Activated CD4-positive, alpha-beta T cell treated with anti-CD3 and anti-CD28 coated beads, Interleukin-2, amount 10 ng/mL, durations not matched to agents 7 days and 5 days (primary cell): ENCODE measurements at places on chromosomes 7 and 10. TPM values are rescaled to one million over a fixed set of nuclear protein-coding genes. Genes with fewer than 3 reads are reported as not detected.

DNA sequence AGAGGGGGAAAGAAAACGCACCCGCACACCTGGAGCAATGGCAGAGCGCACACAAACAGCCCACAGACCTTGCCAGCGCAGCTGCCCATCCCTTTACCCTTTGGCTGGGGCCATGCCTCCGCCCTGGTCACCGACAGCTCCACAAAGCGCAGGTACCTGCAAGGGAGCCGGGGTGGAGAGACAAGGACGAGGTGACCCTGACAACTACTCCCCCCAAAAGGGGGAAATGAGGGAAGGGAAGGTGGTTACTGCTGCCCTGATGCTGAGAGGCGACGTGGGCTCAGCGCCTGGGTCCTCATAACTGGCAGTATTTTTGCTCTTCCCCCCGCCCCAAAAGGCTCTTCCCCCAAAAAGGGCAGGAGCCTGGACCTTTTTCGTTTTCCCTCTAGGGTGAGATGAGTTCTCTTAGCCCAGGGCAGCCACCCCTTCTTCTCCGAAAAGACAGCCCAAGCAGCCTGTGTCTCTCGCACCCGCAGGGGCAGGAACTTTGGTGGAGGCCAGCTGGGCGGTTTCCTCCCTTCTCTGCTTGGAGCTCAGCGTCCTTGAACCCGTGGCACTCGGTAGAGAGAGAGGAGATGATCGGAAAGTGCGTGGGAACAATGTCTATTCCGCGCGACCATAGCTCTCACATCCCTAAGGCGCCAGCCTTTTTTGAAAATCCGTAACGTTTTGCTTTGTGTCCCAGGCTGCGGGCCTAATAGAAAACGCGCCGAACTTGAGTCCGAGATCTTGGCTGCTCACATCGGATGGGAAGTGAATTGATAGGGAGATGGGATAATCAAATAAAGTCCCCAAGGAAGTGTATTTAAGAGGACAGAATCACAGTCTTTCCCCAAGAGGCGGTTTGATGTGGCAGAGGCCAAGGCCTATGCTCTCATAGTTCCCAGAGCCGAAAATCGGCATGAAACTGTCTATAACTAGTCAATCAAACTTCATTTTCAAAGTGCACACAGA is 1.0 kb downstream of the NKX2-3 start:
- peaks cover 42% of the 10 kb centered on the region for H3K4me1 ChIP-seq
- no peak for DNase-seq
- H3K4me3 ChIP-seq: peak overlapping the region; percentile 6
- H3K36me3 ChIP-seq: peaks cover 5% of the 10 kb centered on the region
- peaks cover 93% of the 10 kb centered on the region for H3K27me3 ChIP-seq
- H3K27ac ChIP-seq: peak overlapping the region; percentile 71

INSIG1 gene
- total RNA-seq: 71.2 TPM

HPS1 gene
- total RNA-seq: 102 TPM

- no peaks in the 10 kb centered on the region for H3K36me3 ChIP-seq
- no peak overlapping the region for H3K27ac ChIP-seq
- H3K4me1 ChIP-seq: peaks cover 51% of the 10 kb centered on the region
- no peak for DNase-seq
- no peak overlapping the region for H3K4me3 ChIP-seq
- no peaks in the 10 kb centered on the region for H3K27me3 ChIP-seq
Measured at GRCh38 chr10:12509794-12510100, 160.4 kb downstream of the CAMK1D start.

DNA sequence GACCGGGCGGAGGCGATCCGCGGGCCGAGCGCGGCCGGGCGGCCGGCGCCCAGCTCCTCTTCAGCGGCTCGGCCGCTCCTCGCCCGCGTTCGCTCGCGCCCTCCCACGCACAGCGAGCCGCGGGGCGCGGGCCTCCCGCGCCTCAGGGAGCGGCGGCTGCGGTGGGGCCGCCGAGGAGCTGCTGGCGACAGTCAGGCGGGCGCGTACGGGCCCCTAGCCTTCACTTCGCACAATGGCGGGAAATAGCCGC is at the start of gene MCMBP:
MCMBP (minus strand) TSS at position 234 of the 250 bp plus-strand sequence. CDS start 259 bp downstream, outside the sequence.
- H3K27me3 ChIP-seq: peaks cover under 1% of the 10 kb centered on the region
- H3K4me3 ChIP-seq: peak within 1 kb of the TSS; percentile 89
- H3K4me1 ChIP-seq: peaks cover 34% of the 10 kb centered on the region

DNA sequence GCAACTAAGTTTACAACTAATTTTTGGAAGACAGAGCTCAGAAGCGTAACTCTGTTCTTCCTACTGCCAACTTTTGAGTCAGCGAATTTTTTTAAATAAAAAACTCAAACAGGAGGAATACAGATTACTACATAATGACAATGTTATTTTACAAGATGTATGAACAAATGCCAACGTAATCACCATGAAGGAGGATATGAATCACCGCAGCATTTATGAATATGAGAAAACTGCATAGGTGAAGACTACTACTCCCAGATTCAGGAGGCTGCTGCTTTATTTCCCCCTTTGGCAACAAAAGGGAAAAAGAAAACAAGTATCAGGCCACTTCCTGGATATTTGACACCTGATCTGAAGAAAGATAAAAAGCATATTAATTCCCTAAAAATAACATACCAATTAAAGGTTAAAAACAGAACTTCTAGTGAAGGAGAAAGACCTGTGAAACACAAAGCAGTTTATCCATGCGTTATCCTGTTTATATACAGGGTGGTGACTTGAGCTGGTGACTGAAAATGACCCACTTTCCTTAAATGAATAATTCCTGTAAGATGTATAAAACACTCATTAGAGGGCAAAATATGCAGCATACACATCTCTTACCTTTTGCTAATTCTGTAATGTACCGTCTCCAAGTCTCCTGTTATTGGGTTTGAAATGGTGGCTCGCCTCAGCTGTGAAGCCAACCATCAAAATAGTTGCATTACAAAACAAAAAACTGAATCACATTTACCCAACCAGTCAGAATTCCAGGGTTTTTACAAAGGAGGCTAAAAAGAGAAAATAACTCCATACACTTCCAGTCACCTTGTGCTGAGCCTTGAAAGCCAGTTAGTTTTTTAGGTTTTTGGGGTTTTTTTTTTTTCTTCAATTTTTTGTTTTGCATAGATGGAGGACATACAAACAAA is 52.0 kb downstream of the P4HA1 start:
- no peaks in the 10 kb centered on the region for H3K27me3 ChIP-seq
- H3K36me3 ChIP-seq: peaks cover 25% of the 10 kb centered on the region
- no peak for DNase-seq
- H3K27ac ChIP-seq: no peak overlapping the region
- no peak overlapping the region for H3K4me3 ChIP-seq
- no peaks in the 10 kb centered on the region for H3K4me1 ChIP-seq

PAPOLB gene
- 0.05 TPM for total RNA-seq

MAD1L1 gene
- total RNA-seq: 127 TPM

- H3K4me1 ChIP-seq: peaks cover 71% of the 10 kb centered on the region
- H3K27me3 ChIP-seq: no peaks in the 10 kb centered on the region
- peak overlapping the region; percentile 79 for H3K4me3 ChIP-seq
- no peak for DNase-seq
- peak overlapping the region; percentile 83 for H3K27ac ChIP-seq
Measured at GRCh38 chr10:72085864-72086465, 2.4 kb downstream of the SPOCK2 start.

ZNF727 gene
- total RNA-seq: 0.46 TPM

DNA sequence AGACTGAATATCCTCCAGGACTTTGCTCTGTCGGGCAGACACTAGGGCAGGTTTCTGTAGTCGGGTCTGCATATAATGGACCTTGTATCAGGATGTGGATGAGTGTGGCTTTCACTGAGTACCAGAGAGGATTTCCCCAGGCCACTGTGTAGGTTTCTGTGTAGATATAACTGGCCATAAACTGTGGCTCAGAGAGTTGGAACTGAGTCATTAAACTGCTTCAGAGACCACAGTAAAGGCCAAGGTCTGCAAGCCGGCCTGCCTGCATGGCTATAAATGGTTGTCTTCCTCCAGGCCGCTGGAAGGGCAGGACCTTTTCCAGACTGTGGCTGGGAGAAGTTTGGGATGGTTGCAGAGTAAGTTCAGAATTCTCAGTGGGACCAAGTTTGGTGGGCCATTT is 16.9 kb downstream of the ZNF92 start:
- no peak overlapping the region for H3K4me3 ChIP-seq
- H3K27me3 ChIP-seq: no peaks in the 10 kb centered on the region
- DNase-seq: no peak
- H3K4me1 ChIP-seq: peaks cover 5% of the 10 kb centered on the region

ETV1 gene
- 0.33 TPM for total RNA-seq

LIPJ gene
- not detected for total RNA-seq

- H3K36me3 ChIP-seq: no peaks in the 10 kb centered on the region
- H3K4me3 ChIP-seq: no peak overlapping the region
- H3K4me1 ChIP-seq: no peaks in the 10 kb centered on the region
- H3K27me3 ChIP-seq: no peaks in the 10 kb centered on the region
Measured at GRCh38 chr10:131475803-131476202, 164.3 kb upstream of the TCERG1L start.

BTBD16 gene
- total RNA-seq: not detected

GDF2 gene
- not detected for total RNA-seq

VPS26A gene
- 40.5 TPM for total RNA-seq

- no peak overlapping the region for H3K4me3 ChIP-seq
- DNase-seq: no peak
- H3K36me3 ChIP-seq: peaks cover 13% of the 10 kb centered on the region
- H3K4me1 ChIP-seq: peaks cover 16% of the 10 kb centered on the region
- H3K27me3 ChIP-seq: no peaks in the 10 kb centered on the region
Measured at GRCh38 chr7:152363798-152364197, 72.0 kb downstream of the KMT2C start.

- DNase-seq: no peak
- no peak overlapping the region for H3K4me3 ChIP-seq
- H3K27me3 ChIP-seq: peaks cover 7% of the 10 kb centered on the region
- H3K36me3 ChIP-seq: peaks cover 26% of the 10 kb centered on the region
Measured at GRCh38 chr7:116259871-116260440, 49.6 kb downstream of the TES start.

NAT16 gene
- not detected for total RNA-seq

CADPS2 gene
- not detected for total RNA-seq

SPDYE6 gene
- not detected for total RNA-seq

MAT1A gene
- total RNA-seq: not detected

DNA sequence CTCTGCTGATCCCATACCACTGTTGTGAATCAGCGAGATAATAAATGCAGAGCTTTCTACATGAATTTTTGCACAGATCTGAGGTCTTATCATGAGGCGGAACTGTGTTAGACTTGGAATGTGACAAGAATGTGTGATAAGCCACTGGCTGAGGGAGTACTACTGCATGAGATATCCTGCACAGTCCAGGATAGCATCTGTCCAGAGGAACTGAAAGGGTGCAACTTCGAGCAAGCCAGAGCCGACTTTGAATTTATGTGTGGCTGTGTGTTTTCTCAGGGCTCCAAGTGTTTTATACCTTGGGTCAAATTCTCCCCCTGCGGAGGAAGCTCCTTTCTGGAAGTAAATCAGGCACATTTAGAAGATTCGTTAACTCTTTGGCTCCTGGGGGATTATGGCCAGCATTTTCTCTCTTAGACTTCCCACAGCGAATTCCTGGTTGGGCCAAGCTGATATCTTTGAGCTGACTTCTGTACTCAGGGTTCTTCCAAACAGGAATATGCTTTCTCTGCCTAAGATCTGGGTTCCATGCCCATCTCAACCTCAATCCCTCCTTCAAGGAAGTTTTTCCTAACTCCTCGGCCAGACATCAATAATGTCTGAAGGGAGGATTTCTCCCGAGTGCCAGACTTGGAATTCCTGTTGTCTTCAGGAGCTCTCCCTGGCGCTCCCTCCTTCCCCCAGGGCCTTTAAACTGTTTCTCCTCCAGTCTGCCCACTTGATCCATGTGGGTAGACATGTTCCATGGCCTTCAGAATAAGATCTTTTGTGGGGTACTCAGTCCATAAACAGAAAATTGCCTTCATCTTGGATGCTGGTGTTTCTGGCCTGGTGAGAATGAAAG is 2.5 kb upstream of the MEST start:
- H3K36me3 ChIP-seq: peaks cover 2% of the 10 kb centered on the region
- H3K4me1 ChIP-seq: peaks cover 31% of the 10 kb centered on the region
- no peak overlapping the region for H3K4me3 ChIP-seq
- DNase-seq: no peak

- H3K36me3 ChIP-seq: no peaks in the 10 kb centered on the region
- H3K27ac ChIP-seq: no peak overlapping the region
- H3K4me1 ChIP-seq: no peaks in the 10 kb centered on the region
- DNase-seq: peak; percentile 7
Measured at GRCh38 chr10:25226775-25227682, 52.2 kb downstream of the GPR158 start.

DNA sequence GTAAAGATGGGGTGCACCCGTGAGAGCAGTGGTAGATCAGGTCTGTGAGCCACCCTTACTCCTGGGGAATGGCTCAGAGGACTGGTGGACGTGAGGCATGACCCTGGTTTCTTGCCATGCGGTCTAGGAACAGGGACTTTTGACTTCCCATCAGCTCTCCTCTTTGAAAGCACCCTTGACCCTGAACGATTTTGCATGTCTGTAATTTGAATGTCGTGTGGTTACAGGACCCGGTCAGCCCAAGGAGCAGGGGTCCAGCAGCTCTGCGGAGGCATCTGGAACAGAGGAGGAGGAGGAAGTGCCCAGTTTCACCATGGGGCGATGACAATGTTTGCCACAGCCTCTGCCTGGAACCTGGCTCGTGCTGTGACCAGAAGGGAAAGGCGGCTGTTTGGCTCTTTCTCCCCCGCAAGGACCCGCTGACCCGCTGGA is 8.6 kb upstream of the ORAI2 start:
- peaks cover 80% of the 10 kb centered on the region for H3K4me1 ChIP-seq
- H3K36me3 ChIP-seq: peaks cover 68% of the 10 kb centered on the region
- no peak for DNase-seq
- peak overlapping the region; percentile 100 for H3K27ac ChIP-seq
- no peaks in the 10 kb centered on the region for H3K27me3 ChIP-seq

DNA sequence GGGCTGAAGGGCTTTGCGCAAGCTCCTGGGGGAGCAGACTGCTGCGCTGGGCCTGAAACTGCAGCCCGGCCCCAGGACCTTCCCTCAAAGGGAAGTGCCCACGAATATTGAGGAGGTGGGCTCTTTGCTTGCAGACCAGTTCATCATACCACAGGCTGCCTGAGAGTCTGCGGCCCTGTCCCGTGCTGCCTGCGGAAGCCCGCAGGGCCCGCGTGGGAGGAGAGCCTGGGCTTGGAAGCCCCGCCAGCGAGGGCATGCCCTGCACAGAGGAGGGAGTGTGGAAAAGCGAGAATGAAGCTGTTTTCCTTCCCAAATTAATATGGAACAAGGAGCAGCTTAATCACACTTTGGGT is 83.6 kb upstream of the MKI67 start:
- peak overlapping the region; percentile 72 for H3K4me3 ChIP-seq
- H3K27me3 ChIP-seq: peaks cover 3% of the 10 kb centered on the region
- peaks cover 14% of the 10 kb centered on the region for H3K4me1 ChIP-seq
- DNase-seq: no peak
- no peaks in the 10 kb centered on the region for H3K36me3 ChIP-seq

- no peak overlapping the region for H3K4me3 ChIP-seq
- H3K4me1 ChIP-seq: peaks cover 38% of the 10 kb centered on the region
- H3K27ac ChIP-seq: no peak overlapping the region
- H3K27me3 ChIP-seq: peaks cover 2% of the 10 kb centered on the region
- DNase-seq: no peak
Measured at GRCh38 chr10:44971935-44972757, 6.5 kb downstream of the DEPP1 start.

CCT6A gene
- 123 TPM for total RNA-seq
